ENCODE measurements at places on chromosomes 1 and 21. TPM values are rescaled to one million over a fixed set of nuclear protein-coding genes. Genes with fewer than 3 reads are reported as not detected.
A peak's percentile ranks its signal among the peaks of the same experiment; 100 is the strongest.

CSF1 gene
- total RNA-seq: 190 TPM

ANGPTL3 gene
- total RNA-seq: not detected

CCDC27 gene
- not detected for total RNA-seq

OR2L13 gene
- total RNA-seq: not detected

TEX50 gene
- not detected for total RNA-seq

MASP2 gene
- total RNA-seq: 0.28 TPM

SMG5 gene
- 93.8 TPM for total RNA-seq

SLC26A9 gene
- not detected for total RNA-seq

SYT14 gene
- total RNA-seq: not detected

PTCH2 gene
- total RNA-seq: 1.0 TPM

SASS6 gene
- 17.2 TPM for total RNA-seq

PPM1J gene
- 1.4 TPM for total RNA-seq

F11R gene
- 21.4 TPM for total RNA-seq

DCLRE1B gene
- total RNA-seq: 22.5 TPM

OR2T29 gene
- total RNA-seq: not detected

TDRD10 gene
- total RNA-seq: not detected

TRIM17 gene
- 2.8 TPM for total RNA-seq

DNA sequence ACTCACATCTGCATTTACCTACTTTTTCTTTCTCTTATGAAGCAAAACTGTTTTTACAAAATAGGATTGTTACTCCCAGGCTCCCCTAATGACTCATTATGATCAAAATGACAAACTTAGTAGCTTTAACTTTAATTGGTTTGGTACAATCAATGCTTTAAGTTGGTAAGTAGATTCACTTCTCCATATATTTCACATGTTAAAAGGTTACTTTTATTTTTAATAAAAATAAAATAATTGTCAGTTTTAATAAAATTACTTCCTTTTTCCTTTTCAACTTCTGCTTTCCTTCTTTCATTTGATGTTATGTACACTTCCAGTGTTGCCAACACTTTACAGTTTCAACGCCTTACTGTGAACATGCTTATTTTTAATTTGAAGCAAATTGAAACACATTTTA lies 477.6 kb downstream of the SETD4 start:
- H3K36me3 ChIP-seq: no peaks in the 10 kb centered on the region
- H3K27me3 ChIP-seq: peaks cover 3% of the 10 kb centered on the region
- no peak for DNase-seq
- peaks cover 12% of the 10 kb centered on the region for H3K4me1 ChIP-seq

DNA sequence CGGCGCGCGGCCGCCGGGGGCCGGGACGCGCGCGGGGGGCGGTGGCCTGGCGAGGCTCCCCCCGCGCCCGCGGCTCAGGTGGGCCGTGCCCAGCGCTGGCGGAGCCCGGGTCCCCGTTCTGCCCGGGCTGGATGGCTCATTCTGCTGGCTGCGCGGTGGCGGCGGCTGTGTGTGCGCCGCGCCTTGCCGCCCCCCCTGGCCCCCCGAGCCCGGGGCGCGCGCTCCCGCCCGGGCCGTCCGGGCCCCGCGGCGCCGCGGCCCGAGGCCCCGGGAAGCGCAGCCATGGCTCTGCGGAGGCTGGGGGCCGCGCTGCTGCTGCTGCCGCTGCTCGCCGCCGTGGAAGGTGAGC lies at the start of gene EPHB2:
EPHB2 (plus strand) TSS at position 139 of the 349 bp plus-strand sequence; CDS start at position 283, 144 bp downstream.
- H3K27me3 ChIP-seq: peaks cover 55% of the 10 kb centered on the region
- no peak within 1 kb of the TSS for H3K27ac ChIP-seq
- H3K4me3 ChIP-seq: no peak within 1 kb of the TSS
- H3K36me3 ChIP-seq: no peaks in the 10 kb centered on the region
- peaks cover 3% of the 10 kb centered on the region for H3K4me1 ChIP-seq
- DNase-seq: no peak

DNA sequence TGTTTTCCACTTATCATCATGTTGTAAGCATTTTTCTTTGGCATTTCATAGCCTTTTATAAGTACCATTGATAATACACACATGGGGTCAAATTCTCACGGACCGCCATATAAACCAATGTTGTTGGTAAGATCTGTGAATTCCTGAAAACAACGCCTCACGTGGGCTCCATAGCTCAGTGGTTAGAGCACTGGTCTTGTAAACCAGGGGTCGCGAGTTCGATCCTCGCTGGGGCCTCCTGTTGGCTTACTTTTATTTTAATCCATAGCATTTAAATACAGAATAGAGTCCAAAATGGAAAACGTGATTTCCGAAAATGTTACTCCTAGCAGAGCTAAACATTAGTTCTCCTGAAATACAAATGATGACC lies 83.1 kb downstream of the HHIPL2 start:
- peak overlapping the region; percentile 66 for H3K27ac ChIP-seq
- H3K4me1 ChIP-seq: peaks cover 11% of the 10 kb centered on the region
- peak; percentile 86 for DNase-seq
- peak overlapping the region; percentile 81 for H3K4me3 ChIP-seq
- peaks cover 23% of the 10 kb centered on the region for H3K27me3 ChIP-seq

DNA sequence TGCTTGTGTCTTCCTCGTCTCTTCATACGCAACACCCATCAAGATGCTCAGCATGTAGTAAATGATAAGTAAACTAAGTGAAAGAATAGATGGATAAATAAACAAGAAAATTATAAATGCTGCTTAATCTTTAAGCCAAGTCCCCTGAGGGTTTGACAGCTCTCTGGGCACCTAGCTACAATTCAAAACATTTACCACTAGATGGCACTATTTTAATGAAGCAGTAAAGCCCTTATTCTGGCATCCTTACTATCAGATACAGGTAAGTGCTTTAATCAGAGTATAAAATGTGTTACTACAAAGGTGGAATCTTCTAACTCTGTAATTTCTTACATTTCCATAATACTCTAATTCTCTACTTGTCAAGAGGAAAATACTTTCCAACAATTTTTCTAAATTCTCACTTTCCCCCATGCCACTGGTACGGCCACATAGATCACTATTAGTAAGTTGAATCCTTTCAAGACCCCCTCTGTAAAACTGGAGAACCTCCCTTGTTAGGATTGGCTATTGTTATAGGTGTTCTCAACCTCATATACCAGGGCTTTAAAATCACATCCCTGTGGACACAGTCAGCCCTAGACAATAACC lies 137.8 kb downstream of the BARHL2 start:
- no peak overlapping the region for H3K27ac ChIP-seq
- no peaks in the 10 kb centered on the region for H3K4me1 ChIP-seq
- H3K27me3 ChIP-seq: no peaks in the 10 kb centered on the region
- DNase-seq: no peak
- H3K36me3 ChIP-seq: no peaks in the 10 kb centered on the region

DNA sequence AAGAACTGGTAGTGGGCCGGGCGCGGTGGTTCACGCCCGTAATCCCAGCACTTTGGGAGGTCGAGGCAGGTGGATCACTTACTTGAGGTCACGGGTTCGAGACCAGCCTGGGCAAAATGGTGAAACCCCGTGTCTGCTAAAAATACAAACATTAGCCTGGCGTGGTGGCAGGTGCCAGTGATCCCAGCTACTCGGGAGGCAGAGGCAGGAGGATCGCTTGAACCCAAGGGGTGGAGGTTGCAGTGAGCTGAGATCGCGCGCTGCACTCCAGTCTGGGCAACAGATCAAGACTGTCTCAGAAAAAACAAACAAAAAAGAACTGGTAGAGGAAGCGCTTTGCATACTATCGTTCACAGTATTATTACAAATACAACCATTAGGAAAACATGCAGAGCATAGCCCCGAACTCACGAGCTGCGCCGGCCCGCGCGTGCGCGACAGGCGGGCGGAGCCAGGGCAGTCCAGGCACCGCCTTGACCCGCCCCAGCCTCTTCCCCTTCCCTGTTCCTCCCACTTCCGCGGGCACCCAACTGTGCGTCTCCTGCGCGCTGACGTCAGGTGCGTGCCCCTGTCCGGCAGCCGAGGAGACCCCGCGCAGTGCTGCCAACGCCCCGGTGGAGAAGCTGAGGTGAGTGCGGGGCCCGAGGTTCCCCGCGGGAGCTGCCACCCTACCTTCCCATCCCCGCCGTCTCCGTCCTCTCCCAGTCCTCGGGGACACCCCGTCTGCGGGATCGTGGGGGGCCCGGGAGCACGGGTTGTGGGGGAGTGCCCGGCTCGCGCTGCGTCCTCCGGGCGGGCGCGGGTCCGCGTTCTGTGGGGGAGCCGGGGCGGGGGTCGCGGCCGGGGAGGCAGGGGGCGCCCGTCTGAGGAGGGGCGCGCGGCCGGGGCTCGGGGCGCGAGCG lies at the start of gene CDC42:
CDC42 (plus strand) TSS at position 595 of the 902 bp plus-strand sequence. CDS start 25,770 bp downstream, outside the sequence.
- DNase-seq: peak; percentile 99
- peaks cover 54% of the 10 kb centered on the region for H3K4me1 ChIP-seq
- peak within 1 kb of the TSS; percentile 98 for H3K4me3 ChIP-seq

DNA sequence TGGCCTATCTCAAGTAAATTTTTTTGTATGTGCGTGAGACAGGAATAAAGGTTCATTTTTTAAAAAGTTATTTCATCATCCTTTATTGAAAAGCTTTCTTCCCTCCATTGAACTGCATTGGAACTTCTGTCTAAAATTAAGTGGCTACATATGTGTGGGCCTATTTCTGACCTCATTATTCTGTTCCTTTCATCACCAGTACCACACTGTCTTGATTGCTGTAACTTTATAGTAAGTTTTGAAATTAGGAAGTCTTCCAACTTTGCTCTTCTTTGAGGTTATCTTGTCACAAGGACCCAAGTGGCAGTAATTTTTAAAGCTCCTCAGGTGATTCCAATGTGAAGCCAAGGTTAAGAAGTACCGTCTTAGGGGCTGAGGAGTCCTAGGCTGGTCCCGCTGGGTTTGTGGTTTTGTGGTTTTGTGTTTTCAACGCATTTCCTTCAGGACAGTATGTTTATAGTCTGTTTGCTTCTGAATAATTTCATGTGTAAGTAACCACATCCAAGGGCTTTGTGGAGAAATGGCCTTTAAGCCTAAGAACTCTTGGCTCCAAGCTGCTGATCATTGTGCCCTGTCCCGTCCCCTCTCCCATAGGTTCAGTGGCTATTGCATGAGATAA lies 12.4 kb upstream of the SCAF4 start:
- H3K4me3 ChIP-seq: no peak overlapping the region
- no peaks in the 10 kb centered on the region for H3K36me3 ChIP-seq

DNA sequence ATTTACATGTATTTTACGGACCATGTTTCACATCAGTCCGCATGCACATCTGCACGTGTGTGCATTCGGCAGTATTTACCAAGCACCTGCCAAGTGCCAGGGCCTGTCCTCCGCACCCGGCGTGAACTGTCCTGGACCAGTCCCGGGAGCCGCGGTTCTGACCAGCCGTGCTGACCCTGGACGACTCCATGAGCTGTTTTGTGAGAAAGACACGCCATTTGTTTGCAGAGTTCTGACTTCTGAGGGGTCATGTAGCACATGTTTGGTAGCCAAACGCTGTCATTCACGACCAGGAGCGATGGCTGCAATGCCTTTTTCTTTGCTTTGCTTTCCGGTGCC lies 3.3 kb upstream of the OLIG2 start:
- H3K4me3 ChIP-seq: no peak overlapping the region
- H3K27ac ChIP-seq: peak overlapping the region; percentile 82
- H3K36me3 ChIP-seq: peaks cover 9% of the 10 kb centered on the region
- no peak for DNase-seq

GRCh38 chr1:35544976-35545375 lies 12.2 kb downstream of the KIAA0319L start:
- no peaks in the 10 kb centered on the region for H3K27me3 ChIP-seq
- peaks cover 43% of the 10 kb centered on the region for H3K36me3 ChIP-seq
- DNase-seq: peak; percentile 85
- H3K27ac ChIP-seq: no peak overlapping the region
- peaks cover 34% of the 10 kb centered on the region for H3K4me1 ChIP-seq

DNA sequence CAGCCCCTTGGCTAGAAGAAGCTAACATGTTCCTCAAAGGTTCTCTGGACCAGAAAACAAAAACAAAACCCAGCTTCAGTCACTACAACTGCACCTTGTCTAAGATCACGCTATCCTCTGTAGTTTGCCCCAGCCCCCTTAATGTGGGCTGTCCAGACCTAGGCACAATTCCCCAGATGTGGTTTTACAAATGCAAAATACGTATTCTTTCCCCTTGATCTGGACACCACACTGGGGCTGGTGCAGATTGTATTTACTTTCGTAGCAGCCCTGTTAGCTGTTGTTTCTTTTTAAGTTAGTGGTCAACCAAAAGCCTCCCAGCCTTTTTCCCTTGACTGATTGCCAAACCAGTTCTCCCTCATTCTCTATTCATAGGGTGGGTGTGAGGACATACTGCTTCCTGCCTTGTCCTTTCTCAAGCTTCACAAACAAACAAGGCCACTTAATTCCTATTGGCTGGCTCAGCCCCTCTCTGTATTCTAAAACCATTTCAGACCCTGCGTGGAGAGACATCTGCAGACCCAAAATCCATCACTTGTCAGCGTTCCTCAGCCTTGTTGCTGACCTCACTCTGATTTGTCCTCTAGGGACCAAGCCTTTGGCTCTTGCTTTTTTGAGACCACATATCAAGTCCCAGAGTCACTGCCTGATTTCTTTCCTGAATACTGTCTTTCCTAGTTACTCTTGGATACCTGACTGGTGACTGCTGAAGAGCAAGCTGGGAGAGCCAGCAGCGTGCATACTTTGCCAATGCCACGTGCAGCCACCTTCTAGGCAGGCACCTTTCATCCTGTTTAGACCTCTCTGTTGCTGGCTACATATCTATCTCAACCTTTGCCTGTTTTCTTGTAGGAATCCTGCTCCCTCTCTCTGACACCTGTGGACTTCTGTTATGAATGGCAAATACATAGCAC lies 96.4 kb upstream of the RAB3GAP2 start:
- H3K27me3 ChIP-seq: no peaks in the 10 kb centered on the region
- no peaks in the 10 kb centered on the region for H3K36me3 ChIP-seq

GRCh38 chr1:30908696-30909364 lies at the start of gene SDC3:
SDC3 (minus strand) TSS chr1:30908758; CDS start chr1:30908586, 172 bp downstream.
- DNase-seq: peak; percentile 72
- peak within 1 kb of the TSS; percentile 81 for H3K4me3 ChIP-seq
- peaks cover 2% of the 10 kb centered on the region for H3K36me3 ChIP-seq
- peaks cover 51% of the 10 kb centered on the region for H3K27me3 ChIP-seq

- no peak for DNase-seq
- H3K27ac ChIP-seq: no peak overlapping the region
- H3K27me3 ChIP-seq: no peaks in the 10 kb centered on the region
- H3K4me3 ChIP-seq: no peak overlapping the region
- no peaks in the 10 kb centered on the region for H3K4me1 ChIP-seq
Measured at GRCh38 chr21:27467366-27467765, 500.5 kb upstream of the ADAMTS5 start.

DNA sequence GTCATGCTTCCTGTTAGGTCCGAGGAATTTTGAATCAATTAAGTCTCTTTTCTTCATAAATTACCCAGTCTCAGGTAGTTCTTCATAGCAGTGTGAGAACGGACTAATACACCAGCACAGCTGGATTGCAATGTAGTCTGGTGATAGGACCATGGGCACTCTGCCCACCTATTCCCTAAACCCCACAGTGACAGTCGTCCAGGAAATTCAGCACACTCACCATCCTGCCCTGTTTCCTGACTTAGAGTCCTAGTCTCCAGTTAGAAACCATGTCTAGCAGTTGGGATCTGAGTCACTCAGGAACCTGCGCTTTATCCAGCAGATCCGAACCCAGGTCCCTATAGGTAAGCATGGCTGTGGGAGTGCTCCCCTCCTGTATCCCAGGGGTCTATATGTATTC lies 149.3 kb upstream of the TNR start:
- no peaks in the 10 kb centered on the region for H3K4me1 ChIP-seq
- H3K4me3 ChIP-seq: no peak overlapping the region
- no peak for DNase-seq
